Thyroid gland (tissue), 4 donors: ENCODE measurements at places on chromosomes 16 and 17. TPM values are rescaled to one million over a fixed set of nuclear protein-coding genes. Genes with fewer than 3 reads are reported as not detected.

The MYH13 gene
- total RNA-seq: not detected

- no peaks in the 10 kb centered on the region for H3K36me3 ChIP-seq
- H3K27ac ChIP-seq: no peak overlapping the region
- no peak overlapping the region for H3K4me3 ChIP-seq
- no peaks in the 10 kb centered on the region for H3K27me3 ChIP-seq
Measured at GRCh38 chr16:19850131-19850817, 34.4 kb downstream of the GPRC5B start.

- no peaks in the 10 kb centered on the region for H3K27me3 ChIP-seq
- H3K27ac ChIP-seq: no peak overlapping the region
- no peaks in the 10 kb centered on the region for H3K4me1 ChIP-seq
- H3K36me3 ChIP-seq: no peaks in the 10 kb centered on the region
Measured at GRCh38 chr16:19240494-19240893, 45.0 kb upstream of the CLEC19A start.

The PROCA1 gene
- 1.1 TPM for total RNA-seq

- no peaks in the 10 kb centered on the region for H3K4me1 ChIP-seq
- no peak overlapping the region for H3K4me3 ChIP-seq
- peak; percentile 40 for DNase-seq
- no peak overlapping the region for H3K27ac ChIP-seq
- H3K36me3 ChIP-seq: no peaks in the 10 kb centered on the region
- H3K27me3 ChIP-seq: no peaks in the 10 kb centered on the region
Measured at GRCh38 chr17:72354071-72354470, 233.3 kb downstream of the SOX9 start.

The KRT33B gene
- not detected for total RNA-seq

- no peaks in the 10 kb centered on the region for H3K36me3 ChIP-seq
- no peak overlapping the region for H3K27ac ChIP-seq
- H3K4me1 ChIP-seq: peaks cover 20% of the 10 kb centered on the region
- no peak for DNase-seq
- H3K27me3 ChIP-seq: no peaks in the 10 kb centered on the region
- H3K4me3 ChIP-seq: no peak overlapping the region
Measured at GRCh38 chr17:8166731-8167130, 4.0 kb upstream of the VAMP2 start.

The SDF2 gene
- total RNA-seq: 54.2 TPM

- peaks cover 21% of the 10 kb centered on the region for H3K4me1 ChIP-seq
- peak overlapping the region; percentile 2 for H3K27ac ChIP-seq
- H3K4me3 ChIP-seq: no peak overlapping the region
- H3K27me3 ChIP-seq: no peaks in the 10 kb centered on the region
Measured at GRCh38 chr17:77995146-77995852, 36.8 kb downstream of the TNRC6C start.

- peaks cover 12% of the 10 kb centered on the region for H3K36me3 ChIP-seq
- DNase-seq: peak; percentile 94
- H3K27ac ChIP-seq: peak within 1 kb of the TSS; percentile 94
- H3K27me3 ChIP-seq: no peaks in the 10 kb centered on the region
- peaks cover 17% of the 10 kb centered on the region for H3K4me1 ChIP-seq
- H3K4me3 ChIP-seq: peak within 1 kb of the TSS; percentile 67
Measured at GRCh38 chr17:34961093-34961911, at the start of the genes CCT6B and ZNF830. Gene CCT6B (minus strand): TSS chr17:34961460. CDS start chr17:34961393, 67 bp downstream. Gene ZNF830 (plus strand): TSS chr17:34961540. CDS start chr17:34961567, 27 bp downstream.

- no peak overlapping the region for H3K4me3 ChIP-seq
- H3K36me3 ChIP-seq: no peaks in the 10 kb centered on the region
- H3K4me1 ChIP-seq: no peaks in the 10 kb centered on the region
- no peak overlapping the region for H3K27ac ChIP-seq
Measured at GRCh38 chr16:67902831-67903230, 9.8 kb downstream of the PSKH1 start.

GRCh38 chr16:58814348-58814801, 80.3 kb upstream of the GOT2 start:
- no peak overlapping the region for H3K27ac ChIP-seq
- no peak overlapping the region for H3K4me3 ChIP-seq
- peaks cover 4% of the 10 kb centered on the region for H3K4me1 ChIP-seq
- no peaks in the 10 kb centered on the region for H3K27me3 ChIP-seq
- H3K36me3 ChIP-seq: no peaks in the 10 kb centered on the region

DNA sequence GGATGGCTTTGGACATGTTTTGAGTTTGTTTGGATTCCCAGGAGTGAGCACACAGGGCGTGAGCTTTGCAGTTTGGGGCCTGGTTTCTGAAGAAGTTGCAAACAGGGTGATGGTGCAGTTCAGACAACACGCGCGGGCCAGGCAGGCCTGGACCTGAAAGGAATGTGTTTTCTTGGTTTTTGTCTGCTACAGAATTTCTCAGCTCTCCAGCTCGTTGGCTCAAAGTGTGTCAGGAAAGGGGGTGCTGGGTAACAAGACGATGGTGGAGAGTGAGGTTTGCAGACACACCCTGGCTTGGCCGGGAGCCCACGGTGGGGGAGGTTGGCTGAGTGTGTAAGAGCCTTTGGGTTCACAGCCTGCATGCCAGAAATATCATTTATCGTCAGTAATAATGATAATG, 82.3 kb downstream of the CMIP start:
- H3K4me1 ChIP-seq: peaks cover 17% of the 10 kb centered on the region
- no peaks in the 10 kb centered on the region for H3K27me3 ChIP-seq
- peak overlapping the region; percentile 4 for H3K27ac ChIP-seq
- DNase-seq: no peak

- H3K27ac ChIP-seq: no peak overlapping the region
- no peaks in the 10 kb centered on the region for H3K27me3 ChIP-seq
- no peaks in the 10 kb centered on the region for H3K4me1 ChIP-seq
Measured at GRCh38 chr17:78096093-78096492, 32.5 kb downstream of the TMC6 start.

The NPIPB6 gene
- total RNA-seq: 10.5 TPM

- H3K36me3 ChIP-seq: no peaks in the 10 kb centered on the region
- H3K4me3 ChIP-seq: peak overlapping the region; percentile 75
- peaks cover 36% of the 10 kb centered on the region for H3K4me1 ChIP-seq
- peak; percentile 44 for DNase-seq
- no peaks in the 10 kb centered on the region for H3K27me3 ChIP-seq
Measured at GRCh38 chr16:84617041-84617790, 662 bp downstream of the COTL1 start.

The PERCC1 gene
- 1.6 TPM for total RNA-seq

- H3K36me3 ChIP-seq: peaks cover 41% of the 10 kb centered on the region
- no peak overlapping the region for H3K4me3 ChIP-seq
- DNase-seq: no peak
- no peak overlapping the region for H3K27ac ChIP-seq
- H3K4me1 ChIP-seq: peaks cover 13% of the 10 kb centered on the region
Measured at GRCh38 chr16:2698965-2699750, 16.8 kb downstream of the KCTD5 start.

DNA sequence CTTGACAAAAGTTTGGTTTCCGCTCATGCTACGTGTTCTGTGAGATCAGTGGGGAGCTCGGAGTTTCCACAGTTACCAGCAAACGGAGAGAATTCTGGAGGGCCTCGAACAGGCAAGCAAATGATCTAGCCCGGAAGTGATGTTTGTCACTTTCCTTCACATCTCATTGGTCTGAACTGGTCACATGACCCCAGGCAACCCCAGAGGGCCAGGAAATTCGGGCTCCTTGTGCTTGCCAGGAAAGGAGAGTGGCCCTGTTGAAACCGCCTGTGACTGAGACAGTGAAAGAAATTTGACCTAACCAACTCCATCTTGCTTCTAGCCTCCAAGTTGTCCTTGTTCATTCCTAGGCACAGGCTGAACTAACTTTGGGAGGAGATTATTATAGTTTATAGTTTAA, 23.0 kb downstream of the SPPL2C start:
- no peak overlapping the region for H3K4me3 ChIP-seq
- no peaks in the 10 kb centered on the region for H3K36me3 ChIP-seq
- DNase-seq: no peak
- no peaks in the 10 kb centered on the region for H3K4me1 ChIP-seq
- no peaks in the 10 kb centered on the region for H3K27me3 ChIP-seq

The NSRP1 gene
- 21.3 TPM for total RNA-seq

The TRIM72 gene
- not detected for total RNA-seq

The NT5M gene
- total RNA-seq: 6.0 TPM

The ACSM3 gene
- total RNA-seq: 1.6 TPM

GRCh38 chr17:75588596-75589011, 1.0 kb downstream of the MYO15B start:
- peaks cover 7% of the 10 kb centered on the region for H3K4me1 ChIP-seq
- DNase-seq: peak; percentile 68
- H3K27me3 ChIP-seq: no peaks in the 10 kb centered on the region
- no peaks in the 10 kb centered on the region for H3K36me3 ChIP-seq

The BCL7C gene
- total RNA-seq: 67.6 TPM

The CTRB2 gene
- not detected for total RNA-seq

DNA sequence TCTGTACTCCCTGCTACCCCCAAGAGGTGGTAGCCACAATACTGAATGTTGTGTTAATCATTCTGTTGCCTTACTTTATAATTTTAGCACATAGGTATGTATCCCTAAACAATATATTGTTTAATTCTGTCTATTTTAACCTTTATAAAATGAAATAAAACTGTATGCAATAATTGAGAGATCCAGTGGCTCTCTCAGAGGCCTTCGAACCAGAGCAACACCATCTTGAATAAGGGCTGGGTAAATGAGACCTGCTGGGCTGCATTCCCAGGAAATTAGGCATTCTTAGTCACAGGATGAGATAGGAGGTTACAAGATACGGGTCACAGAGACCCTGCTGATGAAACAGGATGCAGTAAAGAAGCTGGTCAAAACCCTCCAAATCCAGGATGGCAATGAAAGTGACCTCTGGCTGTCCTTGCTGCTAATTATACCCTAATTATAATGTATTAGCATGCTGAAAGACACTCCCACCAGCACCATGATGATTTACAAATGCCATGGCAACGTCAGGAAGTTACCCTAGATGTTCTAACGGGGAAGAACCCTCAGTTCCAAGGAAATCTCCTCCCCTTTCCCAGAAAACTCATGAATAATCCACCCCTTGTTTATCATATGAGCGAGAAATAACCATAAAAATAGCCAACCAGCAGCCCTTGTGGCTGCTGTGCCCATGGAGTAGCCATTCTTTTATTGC, 2.0 kb upstream of the CANT1 start:
- H3K36me3 ChIP-seq: no peaks in the 10 kb centered on the region
- DNase-seq: no peak
- H3K4me1 ChIP-seq: peaks cover 19% of the 10 kb centered on the region

The FOXJ1 gene
- total RNA-seq: 5.5 TPM

The TMIGD1 gene
- not detected for total RNA-seq

DNA sequence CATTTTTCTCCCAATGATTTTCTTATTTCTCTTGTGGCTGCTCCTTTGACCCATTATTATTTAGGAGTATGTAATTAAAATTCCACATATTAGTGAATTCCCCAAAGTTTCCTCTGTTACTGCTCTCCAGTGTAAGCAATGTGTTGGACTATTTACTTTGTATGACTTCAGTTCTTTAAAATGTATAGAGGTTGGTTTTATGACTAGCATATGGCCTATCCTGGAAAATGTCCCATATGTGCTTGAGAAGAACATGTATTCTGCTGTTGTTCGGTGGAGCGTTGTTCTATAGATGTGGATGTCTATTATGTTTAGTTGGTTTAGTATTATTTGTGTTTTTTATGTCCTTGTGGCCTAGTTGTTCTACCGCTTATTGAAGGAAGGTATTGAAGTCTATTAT, 6.0 kb upstream of the NT5M start:
- H3K36me3 ChIP-seq: no peaks in the 10 kb centered on the region
- H3K4me3 ChIP-seq: no peak overlapping the region
- H3K27ac ChIP-seq: no peak overlapping the region
- no peaks in the 10 kb centered on the region for H3K27me3 ChIP-seq

The CES1 gene
- 4.0 TPM for total RNA-seq

GRCh38 chr16:69448470-69449193, 24.2 kb downstream of the CYB5B start:
- H3K4me1 ChIP-seq: peaks cover 42% of the 10 kb centered on the region
- DNase-seq: peak; percentile 19
- H3K4me3 ChIP-seq: no peak overlapping the region
- peak overlapping the region; percentile 84 for H3K27ac ChIP-seq

GRCh38 chr16:48564544-48565444, 45.2 kb downstream of the N4BP1 start:
- H3K4me3 ChIP-seq: no peak overlapping the region
- H3K27ac ChIP-seq: no peak overlapping the region
- no peaks in the 10 kb centered on the region for H3K27me3 ChIP-seq
- DNase-seq: no peak
- no peaks in the 10 kb centered on the region for H3K4me1 ChIP-seq

DNA sequence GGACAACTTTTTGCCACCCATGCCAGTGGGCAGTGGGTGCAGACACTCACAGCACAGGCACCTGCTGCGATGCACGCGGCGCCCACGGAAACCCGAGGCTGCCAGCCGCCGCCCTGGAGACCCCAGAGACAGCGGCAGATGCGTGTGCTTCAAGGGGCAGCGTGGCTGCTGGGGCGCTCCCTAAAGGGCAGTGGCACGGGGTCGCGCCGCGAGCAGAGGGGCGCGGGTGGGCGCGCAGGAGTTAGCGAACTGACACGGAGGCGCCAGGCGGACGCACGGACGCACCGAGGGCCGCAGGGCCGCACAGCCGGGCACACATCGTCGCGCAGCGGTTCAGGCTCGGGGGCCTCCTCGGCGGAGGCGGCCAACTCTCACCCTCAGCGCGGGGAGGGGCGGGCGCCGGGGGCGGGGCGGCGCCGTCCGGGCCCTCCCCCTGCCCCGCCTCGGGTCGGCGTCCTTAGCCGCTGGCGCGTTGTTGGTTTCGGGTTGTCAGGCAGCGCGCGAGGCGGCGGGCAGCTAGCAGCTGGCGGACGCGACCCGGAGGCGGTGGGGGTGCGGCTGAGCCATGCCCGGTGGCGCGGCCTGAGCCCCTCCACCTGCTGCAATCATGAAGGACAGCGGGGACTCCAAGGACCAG, at the start of gene KIF19:
KIF19 (plus strand) TSS at position 484 of the 637 bp plus-strand sequence; CDS start at position 608, 124 bp downstream.
- peak; percentile 70 for DNase-seq
- H3K27me3 ChIP-seq: no peaks in the 10 kb centered on the region
- H3K36me3 ChIP-seq: no peaks in the 10 kb centered on the region

- peaks cover 37% of the 10 kb centered on the region for H3K4me1 ChIP-seq
- peak; percentile 74 for DNase-seq
- no peak overlapping the region for H3K27ac ChIP-seq
- H3K36me3 ChIP-seq: no peaks in the 10 kb centered on the region
- no peak overlapping the region for H3K4me3 ChIP-seq
Measured at GRCh38 chr16:48053418-48053745, 102.4 kb downstream of the ABCC12 start.

GRCh38 chr17:50666316-50666715, 31.6 kb downstream of the ABCC3 start:
- H3K4me1 ChIP-seq: peaks cover 15% of the 10 kb centered on the region
- DNase-seq: no peak
- H3K36me3 ChIP-seq: no peaks in the 10 kb centered on the region
- H3K27me3 ChIP-seq: no peaks in the 10 kb centered on the region
